ENCODE measurements at places on chromosomes 13 and 19. TPM values are rescaled to one million over a fixed set of nuclear protein-coding genes. Genes with fewer than 3 reads are reported as not detected.

Gene BEST2
- total RNA-seq: not detected

Gene CBY2
- total RNA-seq: not detected

Gene ZNF317
- total RNA-seq: 11.6 TPM

Gene SMAD9
- total RNA-seq: 10.8 TPM

Gene CYP4F11
- not detected for total RNA-seq

DNA sequence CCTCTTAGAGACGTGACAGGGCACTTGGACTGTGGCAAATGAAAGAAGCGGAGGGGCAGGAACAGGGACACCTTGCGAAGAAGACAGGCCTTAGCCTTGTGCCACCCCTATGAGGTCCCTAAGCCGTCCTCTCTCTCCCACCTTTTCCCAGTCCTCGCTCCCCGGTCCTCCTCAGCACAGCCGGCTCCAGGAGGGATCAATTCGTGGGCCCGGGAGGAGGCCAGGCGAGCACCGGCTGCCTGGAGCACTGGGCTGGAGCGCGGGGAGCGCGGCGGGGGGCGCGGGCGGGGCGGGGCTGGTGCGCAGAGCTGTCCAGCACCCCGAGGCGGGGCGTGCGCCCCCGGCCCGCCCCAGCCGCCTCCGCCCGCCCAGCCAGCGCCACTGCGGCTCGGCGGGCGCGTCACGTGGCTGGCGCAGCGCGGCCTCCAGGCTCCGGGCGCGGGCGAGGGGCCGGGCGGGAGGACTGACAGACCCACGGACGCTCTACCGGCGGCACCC is at the start of gene LRP3:
Gene LRP3, plus strand, starts transcription at position 466 of the 498 bp plus-strand sequence. CDS start 456 bp downstream, outside the sequence.
- peaks cover 4% of the 10 kb centered on the region for H3K4me1 ChIP-seq
- H3K4me3 ChIP-seq: peak within 1 kb of the TSS; percentile 78
- no peaks in the 10 kb centered on the region for H3K36me3 ChIP-seq

DNA sequence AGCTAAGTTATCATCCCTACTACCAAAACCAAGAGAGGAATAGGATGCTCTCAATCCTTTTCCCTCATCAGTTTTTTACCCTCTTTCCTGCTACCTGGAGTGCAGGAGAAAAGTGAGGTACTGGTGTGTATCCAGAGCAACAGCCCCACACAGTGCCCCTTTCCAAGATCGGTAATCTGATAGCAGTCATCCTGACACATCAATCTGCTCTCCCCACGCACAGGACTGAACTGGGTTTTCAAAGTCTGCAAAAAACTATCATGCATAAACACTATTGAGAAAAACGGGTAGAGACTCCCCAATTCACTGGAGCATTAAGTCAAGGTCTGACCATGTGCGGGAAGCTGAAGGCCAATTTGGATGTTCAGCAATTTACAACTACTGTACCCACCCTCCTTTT is 284.8 kb downstream of the RBM26 start:
- H3K27me3 ChIP-seq: no peaks in the 10 kb centered on the region
- DNase-seq: no peak
- no peak overlapping the region for H3K27ac ChIP-seq
- H3K4me1 ChIP-seq: no peaks in the 10 kb centered on the region
- no peaks in the 10 kb centered on the region for H3K36me3 ChIP-seq

GRCh38 chr19:1315470-1316166 is 29.9 kb downstream of the EFNA2 start:
- H3K4me1 ChIP-seq: no peaks in the 10 kb centered on the region
- peak overlapping the region; percentile 48 for H3K4me3 ChIP-seq
- no peaks in the 10 kb centered on the region for H3K36me3 ChIP-seq
- peak; percentile 75 for DNase-seq
- peaks cover 16% of the 10 kb centered on the region for H3K27me3 ChIP-seq

- no peaks in the 10 kb centered on the region for H3K36me3 ChIP-seq
- H3K27ac ChIP-seq: no peak overlapping the region
- no peaks in the 10 kb centered on the region for H3K27me3 ChIP-seq
- H3K4me3 ChIP-seq: no peak overlapping the region
- peaks cover 9% of the 10 kb centered on the region for H3K4me1 ChIP-seq
- peak; percentile 83 for DNase-seq
Observed at GRCh38 chr19:50300814-50301606, 28.2 kb downstream of the KCNC3 start.

GRCh38 chr13:66074018-66074615 is 1156.0 kb downstream of the PCDH9 start:
- H3K27ac ChIP-seq: no peak overlapping the region
- H3K27me3 ChIP-seq: no peaks in the 10 kb centered on the region
- no peak overlapping the region for H3K4me3 ChIP-seq
- no peaks in the 10 kb centered on the region for H3K4me1 ChIP-seq

DNA sequence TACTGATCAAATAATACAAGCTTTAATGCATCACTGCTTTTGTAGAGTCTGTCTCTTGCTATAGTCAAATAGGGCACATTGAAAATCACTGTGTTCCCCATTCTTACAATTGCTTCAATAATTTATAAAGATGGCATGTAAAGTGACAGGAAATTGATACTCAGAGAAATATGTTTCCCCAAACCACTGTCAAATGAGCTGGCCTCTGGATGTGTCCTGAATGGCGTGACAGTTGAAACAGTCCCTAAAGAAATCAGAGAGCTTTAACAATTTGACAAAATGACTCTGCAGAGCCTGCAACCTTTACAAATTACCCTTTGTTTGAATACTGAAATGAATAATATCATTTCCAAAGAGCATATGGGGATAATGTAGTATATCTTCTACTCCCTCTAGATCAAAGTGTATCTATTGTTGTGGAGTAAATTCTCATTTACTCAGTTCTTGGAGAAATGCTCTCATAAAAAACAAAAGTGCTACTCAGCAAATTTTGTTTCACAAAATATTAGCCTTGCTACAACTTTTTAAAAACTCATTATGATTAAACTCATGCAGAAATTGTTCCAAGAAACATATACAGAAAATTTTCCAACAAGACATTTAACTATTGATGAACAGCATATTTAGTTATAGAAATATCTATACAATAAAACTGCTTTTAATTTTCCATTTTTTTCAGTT is 763.2 kb upstream of the SPRY2 start:
- no peaks in the 10 kb centered on the region for H3K27me3 ChIP-seq
- no peaks in the 10 kb centered on the region for H3K4me1 ChIP-seq
- DNase-seq: no peak

DNA sequence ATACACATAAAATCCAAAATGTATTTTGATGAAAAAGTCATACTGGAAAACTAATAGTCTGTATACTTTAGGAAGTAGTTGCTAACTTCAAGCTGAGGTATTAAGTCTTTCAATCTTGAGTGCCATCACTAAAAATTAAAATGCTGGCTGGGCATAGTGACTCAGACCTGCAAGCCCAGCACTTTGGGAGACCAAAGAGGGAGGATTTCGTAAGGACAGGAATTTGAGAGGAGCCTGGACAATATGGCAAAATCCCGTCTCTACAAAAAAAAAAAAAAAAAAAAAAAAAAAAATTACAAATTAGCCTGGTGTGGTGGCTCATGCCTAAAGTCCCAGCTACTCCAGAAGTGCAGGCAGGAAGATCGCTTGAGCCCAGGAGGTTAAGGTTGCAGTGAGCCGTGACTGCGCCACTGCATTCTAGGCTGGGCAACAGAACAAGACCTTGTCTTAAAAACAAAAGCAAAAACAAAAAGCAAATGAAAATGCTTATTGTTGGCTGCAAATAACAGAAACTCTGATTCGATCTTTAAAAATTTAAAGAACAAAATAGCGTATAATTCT is 1994.2 kb upstream of the PCDH20 start:
- no peaks in the 10 kb centered on the region for H3K36me3 ChIP-seq
- H3K4me1 ChIP-seq: no peaks in the 10 kb centered on the region
- H3K27me3 ChIP-seq: no peaks in the 10 kb centered on the region
- no peak overlapping the region for H3K27ac ChIP-seq

DNA sequence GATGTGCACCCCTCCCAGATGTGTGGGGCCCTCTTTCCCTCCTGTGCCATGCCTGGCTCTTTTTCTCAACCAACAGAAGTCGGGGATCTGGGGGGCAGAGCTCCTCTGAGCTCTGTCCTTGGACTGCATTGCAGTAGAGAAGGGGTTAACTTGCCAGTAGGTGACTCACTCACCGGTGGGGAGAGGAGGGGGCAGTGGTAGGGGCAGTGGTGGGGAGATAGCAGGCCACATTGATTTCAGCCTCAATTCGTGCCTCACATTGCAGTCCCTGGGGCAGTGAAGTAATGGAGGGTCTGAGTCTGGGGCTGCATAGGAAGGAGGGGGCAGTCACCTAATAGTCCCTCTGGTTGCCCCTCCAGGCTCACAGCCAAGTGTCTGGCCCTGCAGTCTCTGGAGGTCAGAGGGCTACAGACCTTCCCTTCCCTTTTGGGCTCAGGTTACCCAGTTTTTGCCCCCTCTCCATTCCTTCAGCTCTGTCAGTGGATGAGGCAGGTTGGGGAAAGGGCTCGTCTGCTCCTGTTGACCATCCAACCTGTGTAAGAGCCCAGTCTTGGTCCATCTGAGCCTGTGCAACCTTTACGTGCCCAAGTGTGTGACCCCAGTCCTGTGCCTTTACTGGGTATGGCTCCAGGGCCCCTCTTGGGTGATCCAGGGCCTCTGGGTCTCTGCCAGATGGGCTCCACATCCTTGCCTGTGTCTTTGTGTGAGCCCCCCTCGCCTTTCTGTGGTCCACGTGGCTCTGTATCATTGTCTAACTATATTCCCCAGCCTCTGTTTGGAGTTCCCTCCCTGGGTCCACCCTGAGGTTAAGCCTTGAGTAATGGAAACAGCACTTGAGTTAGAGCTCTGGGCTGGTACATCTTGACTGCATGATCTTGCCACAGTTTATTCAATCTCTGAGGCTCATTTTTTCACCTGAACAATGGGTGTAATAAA is 13.0 kb downstream of the CIC start:
- peak; percentile 74 for DNase-seq
- H3K27me3 ChIP-seq: no peaks in the 10 kb centered on the region
- H3K4me1 ChIP-seq: peaks cover 59% of the 10 kb centered on the region
- H3K4me3 ChIP-seq: peak overlapping the region; percentile 43

GRCh38 chr13:80040196-80040980 is 300.5 kb downstream of the SPRY2 start:
- no peaks in the 10 kb centered on the region for H3K36me3 ChIP-seq
- H3K4me1 ChIP-seq: peaks cover 39% of the 10 kb centered on the region
- H3K27ac ChIP-seq: peak overlapping the region; percentile 61
- no peaks in the 10 kb centered on the region for H3K27me3 ChIP-seq
- DNase-seq: peak; percentile 97
- H3K4me3 ChIP-seq: peak overlapping the region; percentile 44
